ENCODE measurements at places on chromosomes 3 and 15.

- DNase-seq, result no peak
These were observed 526 bp downstream of the ADIPOQ start for GRCh38 chr3:186843039-186843432.

- DNase-seq, result no peak
These were observed 20.7 kb upstream of the EDEM1 start for GRCh38 chr3:5166846-5167245.

DNA sequence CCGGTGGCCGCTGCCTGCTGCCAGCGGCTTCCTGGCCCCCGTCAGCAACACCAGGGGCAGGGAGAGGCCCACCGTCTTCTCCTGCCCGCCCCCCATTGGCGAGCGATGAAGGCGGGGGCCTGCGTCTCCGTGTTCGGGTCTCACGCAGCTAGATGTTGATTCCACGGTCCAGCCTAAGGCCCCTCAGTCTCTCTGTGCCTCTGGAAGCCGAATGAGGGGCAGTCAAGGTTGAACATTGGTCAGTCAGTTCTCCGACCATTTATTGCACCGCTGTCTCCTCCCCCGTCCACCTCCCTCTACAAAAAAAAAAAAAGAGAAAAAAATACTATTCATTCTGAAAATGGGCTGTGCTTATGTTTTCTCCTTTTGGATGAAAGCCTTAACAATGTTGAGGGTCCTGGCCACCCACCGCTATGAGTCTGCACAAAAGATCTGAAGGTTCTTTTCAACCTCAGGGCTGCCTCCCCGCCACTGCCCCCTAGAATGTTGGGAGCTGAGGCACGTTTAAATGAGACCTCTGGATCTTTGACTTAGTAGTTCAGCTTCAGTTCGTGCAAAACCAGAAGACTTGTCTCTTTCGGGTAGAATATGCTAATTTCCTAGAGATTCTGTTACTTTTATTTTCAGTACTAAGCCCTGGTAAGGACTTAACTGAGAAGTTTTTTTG, 736 bp downstream of the IREB2 start:
- peak; percentile 57 for DNase-seq

GRCh38 chr15:26261413-26261812, 398.3 kb upstream of the ATP10A start:
- no peak for DNase-seq

DNA sequence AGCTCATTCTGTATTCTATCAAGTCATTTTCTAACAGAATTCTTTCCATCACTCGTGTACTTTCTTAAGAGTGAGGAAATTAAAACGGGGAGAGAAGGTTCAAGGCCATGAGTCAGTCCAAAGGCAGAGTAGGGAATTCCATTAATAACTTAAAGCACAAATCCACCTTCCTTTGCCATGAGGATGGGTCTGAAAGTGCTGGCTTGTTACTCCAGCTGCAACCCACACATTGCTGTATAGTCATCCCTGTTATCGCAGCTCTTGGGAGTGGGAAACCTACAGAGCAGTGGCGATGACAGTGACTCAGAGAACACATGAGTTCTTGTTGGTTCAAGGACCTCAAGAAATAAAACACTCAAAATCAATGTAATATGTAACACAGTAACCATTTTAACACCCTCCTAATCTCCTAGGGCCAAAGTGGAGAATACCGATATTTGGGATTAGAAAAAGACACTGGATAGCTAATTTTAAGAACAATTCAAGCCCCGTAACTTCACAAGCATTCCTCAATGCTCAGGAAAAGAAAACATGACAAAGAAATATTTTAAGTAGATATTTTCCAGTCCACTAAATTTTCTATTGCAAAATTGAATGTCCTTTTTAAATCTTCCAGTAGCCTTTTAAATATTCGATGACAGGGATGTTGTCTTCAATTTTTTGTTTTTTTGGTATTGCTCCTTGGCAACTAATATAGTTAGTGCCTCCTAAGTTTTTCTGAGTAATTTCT, 179.9 kb upstream of the THBS1 start:
- DNase-seq, result no peak

DNA sequence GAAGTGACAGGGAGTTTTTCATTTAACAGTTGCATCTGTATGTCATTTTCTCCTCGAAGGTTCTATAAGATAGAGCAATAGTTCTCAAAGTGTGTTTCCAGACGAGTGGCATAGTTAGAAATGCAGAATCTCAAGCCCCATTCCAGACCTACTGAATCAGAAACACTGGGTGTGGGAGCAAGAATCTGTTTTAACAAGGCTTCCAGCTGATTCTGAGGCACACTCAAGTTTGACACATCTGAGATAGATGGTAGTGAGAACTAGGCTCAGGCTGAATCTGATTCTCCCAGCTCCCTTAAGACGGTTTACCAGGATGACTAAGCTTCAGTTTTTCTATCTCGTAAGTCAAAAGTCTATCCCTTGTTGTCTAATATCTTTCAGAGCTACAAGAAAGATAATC, 159.8 kb upstream of the NUDT16 start:
- no peak for DNase-seq

- DNase-seq, result no peak
These were observed 110.3 kb downstream of the PIK3CB start for GRCh38 chr3:138724443-138724842.

DNA sequence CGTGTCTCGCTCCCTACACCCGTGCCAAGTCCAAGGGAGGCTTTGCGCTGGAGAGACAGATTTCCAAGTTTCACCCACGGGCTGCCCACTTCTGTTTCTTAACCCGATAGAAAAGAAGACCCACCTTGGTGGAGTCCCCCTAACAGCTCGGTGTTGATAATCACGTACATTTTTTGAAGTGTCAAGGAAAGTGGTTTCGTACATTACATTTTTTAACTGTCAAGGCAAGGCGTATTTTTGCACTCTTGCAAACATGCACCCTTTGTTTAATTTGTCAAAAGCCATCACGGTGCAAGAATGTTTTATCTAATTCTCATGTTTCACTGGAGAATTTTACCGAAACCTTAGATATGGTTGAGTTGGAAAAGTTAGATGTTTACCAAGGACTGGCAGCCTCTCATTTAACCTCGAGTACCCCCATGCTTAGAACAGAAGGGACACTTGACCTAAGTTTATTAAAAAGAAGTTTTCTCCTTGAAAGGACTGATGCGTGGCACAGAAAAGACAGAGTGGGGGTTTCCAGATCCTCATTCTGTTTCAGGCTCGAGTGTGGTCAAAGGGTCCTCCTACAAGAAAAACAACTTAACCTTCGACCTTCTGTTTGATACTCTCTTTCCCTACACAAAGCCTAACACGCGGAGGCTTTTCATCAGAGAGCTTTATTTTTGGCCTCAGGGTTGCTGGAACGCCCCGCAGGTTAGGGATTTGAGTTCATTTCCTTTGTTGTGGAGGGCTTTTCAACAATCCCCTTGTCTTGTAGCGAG, 882 bp downstream of the GXYLT2 start:
- peak; percentile 18 for DNase-seq

DNA sequence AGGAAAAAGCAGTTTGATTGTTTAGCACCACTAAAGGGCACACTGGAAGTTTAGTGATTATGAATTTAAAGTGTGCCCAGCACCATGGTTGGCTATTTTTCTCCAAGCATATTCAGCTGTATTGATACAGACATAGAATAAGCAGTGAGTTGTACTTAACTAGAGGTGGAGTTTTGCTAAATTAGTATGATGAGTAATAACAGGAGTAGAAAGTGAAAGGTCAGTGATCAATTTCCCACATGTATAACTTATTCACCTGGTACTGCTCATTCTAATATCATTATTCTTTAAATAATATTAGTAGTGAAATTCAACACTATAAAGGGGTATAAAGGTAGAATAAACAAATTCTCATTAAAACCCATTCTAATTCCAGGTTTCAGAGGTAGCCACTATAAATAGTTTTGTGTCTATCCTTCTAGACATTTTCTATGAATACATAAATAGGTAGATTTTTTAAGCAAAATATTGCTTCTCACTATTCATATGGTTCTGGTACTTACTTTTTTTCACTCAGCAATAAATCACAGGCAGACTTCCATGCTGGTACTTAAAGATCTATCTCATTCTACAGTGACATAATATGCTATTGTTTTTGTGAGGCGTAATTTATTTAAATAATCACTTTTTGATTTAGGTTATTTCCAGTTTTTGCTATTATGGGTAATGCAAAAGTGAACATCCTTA, 732.9 kb downstream of the VGLL3 start:
- DNase-seq, result no peak

GRCh38 chr15:97909291-97909891, 51.1 kb upstream of the ARRDC4 start:
- DNase-seq, result peak; percentile 54

GRCh38 chr3:10513306-10513705, 7.9 kb upstream of the ATP2B2 start:
- DNase-seq, result no peak

DNA sequence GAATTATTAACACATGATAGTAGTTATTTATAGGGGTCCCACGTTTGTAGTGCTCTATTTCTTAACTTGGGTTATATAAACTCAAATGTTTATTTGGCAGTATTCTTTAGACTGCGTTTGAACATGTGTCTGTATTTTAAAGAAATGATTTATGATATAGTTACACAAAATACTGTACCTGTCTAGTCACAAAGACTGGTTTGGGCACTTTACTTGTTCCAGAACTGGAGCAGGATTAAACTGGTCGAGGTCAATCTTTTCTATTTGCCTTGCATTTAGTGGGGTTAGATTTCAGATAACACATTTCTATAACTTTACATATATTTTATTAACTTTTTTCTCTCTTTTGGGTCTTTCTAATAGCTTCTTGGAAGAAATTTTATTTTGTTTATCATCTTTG, 39.5 kb downstream of the HACD3 start:
- DNase-seq, result no peak

GRCh38 chr3:16704941-16705340, 99.7 kb upstream of the DAZL start:
- DNase-seq, result no peak

- DNase-seq, result no peak
These were observed 261.4 kb downstream of the GBE1 start for GRCh38 chr3:81500039-81500438.

DNA sequence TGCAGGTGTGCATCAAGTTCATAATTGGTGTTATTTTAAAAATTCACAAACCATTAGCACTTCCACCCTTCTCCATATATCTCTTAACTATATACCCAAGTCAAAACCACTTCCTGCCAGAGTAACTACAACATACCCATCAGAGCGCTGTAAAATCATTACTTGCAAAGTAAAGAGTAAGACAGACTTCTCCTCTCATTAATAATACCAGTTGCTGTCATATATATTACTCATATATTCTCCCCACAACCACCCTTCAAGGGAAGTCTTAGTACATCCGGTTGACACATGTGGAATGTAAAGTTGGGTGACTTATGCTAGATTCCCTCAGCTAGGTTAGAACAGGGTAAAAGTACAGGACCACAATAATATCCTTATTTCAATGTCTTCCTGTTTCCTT, 5.6 kb downstream of the TERC start:
- DNase-seq, result no peak

DNA sequence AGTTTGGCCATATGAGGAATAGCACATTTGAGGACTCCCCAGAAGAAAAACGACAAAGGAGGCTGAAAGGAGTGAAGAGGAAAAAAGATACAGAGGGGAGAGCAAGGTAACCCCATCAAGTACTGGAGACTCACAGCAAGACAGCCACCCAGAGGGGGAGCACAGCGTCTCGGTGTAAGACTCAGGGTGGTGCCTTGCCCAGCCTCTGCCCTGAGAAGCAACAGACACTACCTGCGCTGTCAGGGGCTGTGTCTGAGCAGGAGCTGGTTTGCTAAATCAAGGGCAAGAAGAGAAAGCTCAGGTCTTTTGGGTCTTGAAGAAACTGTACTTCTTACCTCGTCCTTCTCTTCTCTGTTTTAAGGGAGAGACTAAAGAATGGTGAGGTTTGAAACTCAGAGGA, 27.9 kb downstream of the FBXO45 start:
- DNase-seq, result no peak

GRCh38 chr3:47901280-47901833, 98.4 kb downstream of the DHX30 start:
- DNase-seq, result no peak

- DNase-seq, result no peak
These were observed 799 bp downstream of the VPS33B start for GRCh38 chr15:91021516-91022074.

DNA sequence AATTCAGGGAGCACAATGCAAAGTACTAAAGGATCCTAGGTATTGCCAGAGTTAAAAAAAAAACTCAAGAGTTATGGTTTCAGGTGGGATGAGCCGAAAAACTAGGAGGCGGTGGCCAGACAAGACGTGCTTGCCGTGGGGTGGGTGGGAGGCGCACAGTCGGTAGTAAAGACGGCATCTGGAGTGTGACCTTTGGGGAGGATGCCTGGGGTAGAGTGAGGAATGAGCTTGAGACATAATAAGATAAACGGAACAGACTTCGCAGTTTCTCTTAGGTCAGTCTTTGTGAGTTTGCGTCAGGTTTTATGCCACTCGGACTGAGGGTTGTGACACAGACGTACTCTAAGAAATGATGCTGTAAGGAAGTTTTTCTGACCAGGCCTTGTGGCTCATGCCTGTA, 139.6 kb downstream of the LRRK1 start:
- DNase-seq, result no peak

Data from SK-N-DZ (cell line).